ENCODE measurements at places on chromosomes 12 and 14. TPM values are rescaled to one million over a fixed set of nuclear protein-coding genes. Genes with fewer than 3 reads are reported as not detected.

The A2ML1 gene
- total RNA-seq, result 47.6 TPM

DNA sequence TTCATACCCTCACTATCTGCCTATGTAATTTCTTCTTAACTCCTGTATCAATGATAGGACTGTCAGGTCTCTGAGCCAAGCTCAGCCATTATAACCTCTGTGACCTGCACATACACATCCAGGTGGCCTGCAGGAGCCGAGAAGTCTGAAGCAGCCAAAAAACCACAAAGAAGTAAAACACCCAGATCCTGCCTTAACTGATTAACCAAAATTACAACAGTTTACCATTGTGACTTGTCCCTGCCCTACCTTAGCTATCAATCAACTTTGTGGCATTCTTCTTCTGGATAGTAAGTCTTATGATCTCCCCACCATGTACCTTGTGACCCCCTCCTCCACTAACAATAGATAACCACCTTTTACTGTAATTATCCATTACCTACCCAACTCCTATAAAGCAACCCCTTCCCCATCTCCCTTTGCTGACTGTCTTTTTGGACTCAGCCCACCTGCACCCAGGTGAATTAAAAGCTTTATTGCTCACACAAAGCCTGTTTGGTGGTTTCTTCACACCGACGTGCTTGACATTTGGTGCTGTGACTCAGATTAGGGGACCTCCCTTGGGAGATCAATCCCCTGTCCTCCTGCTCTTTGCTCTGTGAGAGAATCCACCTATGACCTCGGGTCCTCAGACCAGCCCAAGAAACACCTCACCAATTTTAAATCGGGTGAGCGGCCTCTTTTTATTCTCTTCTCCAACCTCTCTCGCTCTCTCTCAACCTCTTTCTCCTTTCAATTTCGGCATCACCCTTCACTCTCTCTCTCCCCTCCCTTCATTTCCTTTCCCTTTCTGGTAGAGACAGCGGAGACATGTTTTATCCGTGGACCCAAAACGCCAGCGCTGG lies 11.5 kb upstream of the LGMN start:
- no peaks in the 10 kb centered on the region for H3K27me3 ChIP-seq
- no peaks in the 10 kb centered on the region for H3K4me1 ChIP-seq
- H3K4me3 ChIP-seq, result no peak overlapping the region
- no peak overlapping the region for H3K27ac ChIP-seq

GRCh38 chr12:4228122-4228580 lies 45.4 kb upstream of the CCND2 start:
- DNase-seq, result peak; percentile 72
- peak overlapping the region; percentile 41 for H3K4me3 ChIP-seq
- no peaks in the 10 kb centered on the region for H3K36me3 ChIP-seq
- H3K27me3 ChIP-seq, result no peaks in the 10 kb centered on the region

- H3K27ac ChIP-seq, result peak overlapping the region; percentile 95
- H3K4me1 ChIP-seq, result peaks cover 52% of the 10 kb centered on the region
- H3K4me3 ChIP-seq, result peak overlapping the region; percentile 70
Observed at GRCh38 chr12:54358191-54358944, 5.9 kb downstream of the GPR84 start.

- no peaks in the 10 kb centered on the region for H3K36me3 ChIP-seq
- no peak for DNase-seq
- H3K4me1 ChIP-seq, result peaks cover 4% of the 10 kb centered on the region
- no peaks in the 10 kb centered on the region for H3K27me3 ChIP-seq
Observed at GRCh38 chr14:51872396-51872795, 12.0 kb downstream of the GNG2 start.

Measured in testis (tissue), 5 donors.